Stimulated activated CD8-positive, alpha-beta memory T cell treated with anti-CD3 and anti-CD28 coated beads, Interleukin-12 subunit alpha, Interleukin-12 subunit beta, amount 100 ng/mL, for 4 hours (primary cell): ENCODE measurements at places on chromosomes 11 and 22.
A peak's percentile ranks its signal among the peaks of the same experiment; 100 is the strongest.

DNA sequence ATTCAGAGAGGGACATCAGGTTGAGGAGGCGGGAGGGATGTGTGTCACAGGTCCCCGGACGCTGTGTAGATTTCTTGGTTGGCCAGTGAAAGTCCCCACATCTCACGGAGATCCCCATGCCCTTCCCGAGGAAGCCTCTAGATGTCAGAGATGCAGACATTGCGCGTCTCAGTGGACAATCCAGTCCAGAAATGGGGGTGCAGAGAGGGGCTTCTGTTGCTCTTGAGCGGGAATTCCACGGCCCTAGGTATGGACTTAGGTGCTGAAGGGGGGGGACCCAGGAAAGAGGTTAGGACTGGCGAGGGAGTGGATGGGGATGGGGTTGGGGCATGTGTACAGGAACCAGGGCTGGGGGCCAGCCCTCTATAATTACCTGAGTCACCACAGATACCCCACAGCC is 7.0 kb downstream of the THY1 start:
- DNase-seq: no peak

- no peak for DNase-seq
Measured at GRCh38 chr22:17779286-17780115, 5.2 kb upstream of the BID start.

- peak; percentile 34 for DNase-seq
Measured at GRCh38 chr11:9601037-9601875, 27.8 kb downstream of the WEE1 start.

DNA sequence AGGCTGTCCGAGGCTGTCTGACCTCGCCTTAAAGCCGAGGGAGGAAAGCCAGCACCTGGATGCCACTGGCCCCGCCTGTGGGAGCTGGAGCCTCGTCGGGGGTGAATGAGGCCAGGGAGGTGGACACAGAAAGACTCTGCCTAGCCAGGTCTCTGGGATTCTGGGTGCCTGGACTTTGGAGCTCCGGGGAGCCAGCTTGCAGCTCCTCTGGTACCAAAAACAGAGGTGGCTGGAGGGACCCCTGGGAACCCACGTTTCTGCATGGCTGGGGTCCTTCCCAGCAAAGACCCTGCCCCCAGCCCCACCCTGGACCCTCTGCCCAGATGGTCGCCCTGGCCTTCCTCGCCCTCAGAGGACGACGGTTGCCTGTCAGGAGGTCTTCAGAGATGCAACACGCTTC is 239.7 kb downstream of the BRD1 start:
- DNase-seq: no peak

DNA sequence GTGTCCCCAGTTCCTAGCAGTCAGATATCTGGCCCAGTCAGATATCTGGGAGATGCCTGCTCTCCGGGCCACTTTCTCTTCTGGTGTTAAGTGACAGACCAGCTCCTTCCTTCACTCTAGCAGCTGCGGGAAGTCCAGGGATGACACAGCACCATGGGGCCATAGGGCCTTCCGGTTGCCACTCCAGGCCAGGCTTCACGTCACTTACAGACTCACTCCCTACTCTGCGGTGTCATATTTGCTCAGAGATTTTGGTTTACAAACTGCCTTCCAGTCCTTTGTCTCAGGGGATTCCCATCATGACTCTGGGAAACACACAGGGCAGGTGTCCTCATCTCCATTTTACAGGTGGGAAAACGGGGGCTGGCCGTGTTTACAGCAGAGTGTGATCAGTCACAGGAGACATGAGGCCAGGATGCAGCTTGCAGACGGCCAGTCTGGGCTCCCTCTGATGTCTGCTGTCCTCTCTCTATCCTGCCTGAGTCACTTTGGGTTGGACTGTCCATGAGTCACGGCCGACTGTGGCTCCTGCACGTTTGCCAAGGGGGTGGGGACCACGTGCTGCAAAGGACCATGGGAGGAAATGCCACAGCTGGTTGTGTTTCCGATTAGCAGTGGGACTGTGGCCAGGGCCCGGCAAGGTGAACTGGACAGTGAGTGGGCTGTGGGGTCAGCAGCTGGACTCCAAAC is 8.2 kb upstream of the TBC1D22A start:
- no peak for DNase-seq

- DNase-seq: no peak
Measured at GRCh38 chr11:111097191-111097590, 148.3 kb upstream of the POU2AF2 start.

GRCh38 chr22:43244402-43244801 is 57.5 kb upstream of the TTLL12 start:
- no peak for DNase-seq

GRCh38 chr11:104254347-104254746 is 90.4 kb upstream of the PDGFD start:
- no peak for DNase-seq

DNA sequence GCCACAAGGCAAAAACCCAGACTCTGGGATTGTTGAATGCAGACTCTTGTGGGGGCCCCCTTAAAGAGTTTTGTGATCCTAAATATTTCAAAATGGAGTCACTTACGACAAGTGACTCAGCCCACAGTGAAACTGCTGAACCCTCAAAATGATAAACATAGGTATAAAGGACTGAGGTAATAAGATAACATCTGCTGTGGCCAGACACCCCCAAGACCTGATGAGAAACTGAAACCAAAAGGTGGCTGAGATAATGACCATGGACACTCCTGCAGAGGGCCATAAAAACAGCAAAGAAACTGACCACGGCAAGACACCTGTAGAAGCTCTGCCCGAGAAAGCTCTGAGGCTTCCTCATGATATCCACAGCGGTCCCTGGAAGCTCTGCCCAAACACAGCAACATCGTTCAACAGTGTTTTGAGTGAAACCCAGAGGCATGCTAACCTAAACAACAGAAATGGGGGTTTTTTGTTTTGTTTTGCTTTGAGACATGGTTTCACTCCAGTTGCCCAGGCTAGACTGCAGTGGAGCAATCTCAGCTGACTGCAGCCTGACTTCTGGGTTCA is 1.6 kb upstream of the PLAAT4 start:
- DNase-seq: no peak

GRCh38 chr11:12963051-12963450 is 46.1 kb upstream of the RASSF10 start:
- no peak for DNase-seq

GRCh38 chr11:94964934-94965333 is 8.4 kb downstream of the CWC15 start:
- no peak for DNase-seq

GRCh38 chr22:44399906-44400762 is 87.4 kb upstream of the SHISAL1 start:
- no peak for DNase-seq

DNA sequence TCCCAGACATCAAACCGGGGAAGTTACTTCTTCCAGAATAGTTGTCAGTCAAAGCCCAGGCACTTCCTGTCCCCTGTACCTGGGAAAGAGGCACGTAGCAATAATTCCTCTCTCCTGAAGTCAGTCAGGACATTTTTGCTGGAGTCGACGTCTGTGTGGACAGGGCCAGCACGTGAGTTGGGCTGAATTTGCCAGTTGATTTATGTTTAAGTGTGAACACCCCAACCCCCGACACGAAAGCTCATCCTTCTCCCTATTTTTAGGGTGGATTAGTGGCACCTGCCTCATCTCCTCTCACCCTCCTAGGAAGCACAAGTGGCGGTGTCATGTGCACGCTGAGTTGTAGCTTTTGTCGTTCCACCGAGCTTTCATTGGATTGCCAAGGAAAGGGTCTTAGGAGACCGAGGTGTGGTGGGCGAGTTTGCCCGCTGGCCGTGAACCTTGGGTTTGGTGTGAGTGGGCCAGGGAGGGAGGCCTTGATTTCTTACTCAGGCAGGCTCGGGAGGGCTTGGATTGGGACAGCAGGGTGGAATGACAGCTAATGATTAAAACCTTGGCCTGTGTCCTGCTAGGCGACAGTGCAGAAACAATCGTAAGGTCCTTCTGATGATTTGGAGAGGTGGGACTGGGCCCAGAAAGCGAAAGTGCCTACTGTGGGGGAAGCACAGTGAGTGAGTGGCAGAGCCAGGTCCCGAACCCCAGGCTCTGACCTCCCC is 87.0 kb upstream of the CRYBB3 start:
- no peak for DNase-seq

DNA sequence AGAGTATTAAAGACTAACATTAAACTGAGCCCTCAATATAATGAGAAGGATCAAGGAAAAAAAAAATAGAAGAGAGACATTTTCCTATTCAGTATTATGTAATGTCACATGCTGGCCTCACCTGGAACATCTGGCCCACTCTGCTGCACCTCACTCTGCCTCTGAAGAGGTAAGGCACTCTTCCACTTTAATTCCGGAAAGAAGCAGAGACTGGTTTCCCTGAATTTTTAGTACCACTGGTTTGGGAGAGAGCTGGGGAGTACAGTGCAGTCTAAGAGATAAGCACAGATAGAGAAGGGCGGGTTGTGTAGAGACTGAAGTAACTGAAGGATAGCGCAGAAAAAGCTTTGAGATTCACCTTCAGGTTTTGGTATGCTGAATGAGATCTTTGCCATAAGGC is 178.7 kb downstream of the SOX6 start:
- no peak for DNase-seq

DNA sequence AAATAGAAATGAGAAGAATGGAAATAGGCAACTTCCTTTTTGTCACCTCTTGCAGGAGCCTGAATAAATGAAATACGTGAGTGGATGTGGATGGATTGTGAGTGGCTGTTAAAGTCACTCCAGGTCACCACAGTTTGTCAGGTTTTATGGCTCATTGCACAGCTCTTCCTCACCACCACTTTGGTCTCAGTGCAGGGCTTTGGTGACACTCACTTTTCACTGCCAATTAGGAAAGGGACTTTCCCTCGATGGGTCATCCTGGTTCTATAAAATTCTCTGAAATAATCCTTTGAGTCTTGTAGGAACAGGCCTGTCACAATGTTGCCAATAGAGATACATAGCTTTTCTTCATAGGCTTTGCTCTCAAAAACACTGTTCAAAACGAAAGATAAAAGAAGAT is 172.4 kb upstream of the C11orf87 start:
- DNase-seq: no peak

DNA sequence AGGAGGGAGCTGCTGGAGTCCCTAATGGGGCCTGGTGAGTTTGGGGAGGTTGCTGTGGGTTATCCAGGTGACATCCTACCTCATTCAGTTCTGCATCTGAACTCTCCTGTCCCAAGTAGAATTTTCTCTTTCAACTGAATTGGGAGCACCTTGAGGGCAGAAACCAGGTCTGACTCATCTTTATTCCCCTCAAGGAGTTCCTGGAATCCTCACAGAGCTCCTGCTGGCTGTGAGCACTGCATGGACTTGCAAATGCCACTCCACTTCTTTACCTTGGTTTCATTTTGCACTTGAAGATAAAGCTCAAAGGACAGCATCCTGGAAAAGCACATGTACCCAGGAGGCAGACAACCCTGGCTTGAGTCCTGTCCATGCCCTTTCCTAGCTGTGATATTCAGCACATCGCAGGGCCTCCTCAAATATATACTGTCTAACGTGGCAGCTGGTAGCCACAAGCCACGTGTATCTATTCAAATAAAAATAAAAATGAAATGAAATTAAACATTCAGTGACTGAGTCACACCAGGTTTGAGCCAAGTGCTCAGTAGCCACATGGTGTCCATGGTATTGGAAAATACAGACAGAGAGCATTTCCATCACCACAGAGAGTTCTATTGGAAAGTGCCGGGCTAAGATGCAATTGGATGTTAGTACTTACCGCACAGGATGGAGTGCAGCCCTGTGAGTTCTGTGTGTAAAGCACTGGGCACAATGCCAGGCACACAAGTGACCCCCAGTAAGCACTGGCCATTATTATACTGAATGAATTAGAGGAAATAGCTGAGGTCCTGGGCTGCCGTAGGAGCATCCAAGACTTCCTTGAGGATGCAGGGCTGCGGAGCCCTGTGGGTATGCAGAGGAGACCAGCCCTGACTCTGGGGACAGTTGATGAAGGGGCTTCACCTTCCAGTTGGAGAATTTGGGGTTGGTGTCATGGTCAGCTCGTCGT is 149.0 kb downstream of the PKNOX2 start:
- no peak for DNase-seq

- no peak for DNase-seq
Measured at GRCh38 chr22:45537734-45538181, 35.1 kb downstream of the FBLN1 start.

DNA sequence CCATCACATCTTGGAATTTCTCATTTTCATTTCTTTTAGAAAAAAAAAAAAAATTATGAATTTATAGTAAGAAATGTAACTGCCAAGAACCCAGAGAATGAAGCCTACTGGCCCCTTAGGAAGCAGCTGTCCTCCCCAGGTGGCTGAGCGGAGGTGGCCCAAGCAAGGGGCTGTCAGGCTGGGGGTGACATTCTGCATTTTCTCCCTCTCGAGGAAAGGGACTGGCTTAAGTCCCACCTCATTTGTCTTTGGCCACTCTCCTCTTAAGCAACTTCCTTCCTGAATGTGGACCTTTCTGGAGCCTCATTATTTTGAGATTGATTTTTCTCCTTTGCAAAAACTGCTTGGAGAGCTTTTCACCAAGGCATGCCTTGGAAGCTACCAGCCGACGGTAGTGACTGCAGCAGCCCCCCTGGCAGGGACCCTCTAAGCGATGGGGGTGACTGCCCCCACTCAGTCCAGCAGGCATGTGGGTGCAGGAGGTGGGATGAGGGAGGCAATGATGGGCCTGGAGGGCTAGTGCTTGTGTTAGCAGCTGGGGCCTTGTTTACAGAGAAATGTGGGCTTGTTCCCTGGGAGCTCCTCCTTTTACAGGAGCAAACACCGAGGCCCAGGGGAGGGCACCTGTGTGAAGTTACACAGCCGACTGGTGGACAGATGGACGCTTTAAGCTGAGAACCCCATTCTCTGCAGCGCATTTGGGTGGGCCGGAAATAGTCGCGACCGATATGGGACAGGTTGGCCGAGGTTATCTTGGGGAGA is 111.7 kb downstream of the MORC2 start:
- DNase-seq: no peak

GRCh38 chr22:45399712-45400445 is 13.5 kb downstream of the SMC1B start:
- no peak for DNase-seq

- peak; percentile 76 for DNase-seq
Measured at GRCh38 chr11:117817368-117818040, 7.0 kb downstream of the FXYD2 start.

DNA sequence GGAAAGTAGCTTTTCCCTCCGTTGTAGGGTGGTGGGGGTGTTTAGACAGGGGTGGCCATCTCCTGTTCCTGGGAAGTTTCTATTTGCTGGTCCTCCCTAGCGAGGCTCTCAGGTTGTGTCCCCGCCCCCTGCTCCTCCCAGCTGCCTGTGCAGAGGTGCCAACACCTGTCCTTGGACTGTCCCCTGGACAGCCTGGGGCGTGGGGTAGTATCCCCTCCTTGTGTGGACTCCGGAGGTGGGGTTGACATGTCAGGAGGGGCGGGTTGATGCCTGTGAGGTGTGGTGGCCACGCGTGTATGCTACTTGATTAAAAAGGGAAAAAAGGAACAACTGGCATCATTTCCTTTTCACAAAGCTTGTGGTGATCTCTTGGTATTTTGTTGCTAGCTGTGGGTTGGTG is 14.3 kb upstream of the RANBP1 start:
- no peak for DNase-seq
